ENCODE measurements at places on chromosomes 11 and 22.

GRCh38 chr11:20156280-20156875 lies 3.9 kb downstream of the DBX1 start:
- no peak for DNase-seq

DNA sequence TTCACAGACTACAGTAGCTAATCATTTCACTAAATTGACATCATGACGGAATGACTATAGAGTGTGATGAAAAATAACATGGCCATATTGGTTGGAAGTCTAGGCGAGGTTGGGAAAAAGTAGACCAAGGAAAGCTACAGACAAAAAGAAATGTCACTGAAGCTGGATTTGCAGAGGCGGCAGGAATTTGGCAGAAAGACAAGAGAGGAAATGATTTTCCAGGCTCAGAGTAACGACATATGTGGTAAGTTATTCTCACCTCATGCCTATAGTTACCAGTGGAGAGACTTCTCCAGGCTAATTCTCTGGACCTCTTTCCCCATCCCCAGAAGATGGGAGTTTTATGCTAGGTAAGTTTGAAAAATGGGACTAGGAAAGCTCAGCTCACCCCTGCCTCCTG lies 1005.8 kb upstream of the CCDC90B start:
- DNase-seq: no peak

- DNase-seq: peak; percentile 51
Observed at GRCh38 chr11:38791346-38791961, 2193.4 kb upstream of the RAG2 start.

GRCh38 chr11:126494831-126495230 lies 139.3 kb downstream of the ST3GAL4 start:
- no peak for DNase-seq

- DNase-seq: no peak
Observed at GRCh38 chr22:46931414-46931813, 169.0 kb downstream of the TBC1D22A start.

DNA sequence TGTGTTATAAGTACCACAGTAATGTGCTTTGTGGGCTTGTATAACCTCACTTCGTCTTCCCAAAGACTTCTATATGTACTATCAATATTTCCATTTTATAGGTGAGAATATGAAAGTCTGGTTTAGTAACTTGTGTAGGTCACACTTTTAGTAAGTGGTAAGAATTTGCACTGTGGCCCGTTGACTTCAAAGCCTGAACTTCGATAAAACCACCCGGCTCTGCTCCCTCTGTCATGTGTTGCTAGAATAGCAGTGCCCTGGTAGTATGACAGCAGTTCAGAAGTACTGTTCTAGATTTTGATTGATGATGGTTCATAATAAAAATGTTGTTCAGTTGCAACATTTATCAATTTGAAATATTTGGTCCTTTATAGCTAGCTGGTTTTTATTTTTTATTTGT lies 110.2 kb upstream of the SORL1-AS1 start:
- no peak for DNase-seq

GRCh38 chr22:30411780-30412179 lies 13.8 kb upstream of the MTFP1 start:
- DNase-seq: no peak

DNA sequence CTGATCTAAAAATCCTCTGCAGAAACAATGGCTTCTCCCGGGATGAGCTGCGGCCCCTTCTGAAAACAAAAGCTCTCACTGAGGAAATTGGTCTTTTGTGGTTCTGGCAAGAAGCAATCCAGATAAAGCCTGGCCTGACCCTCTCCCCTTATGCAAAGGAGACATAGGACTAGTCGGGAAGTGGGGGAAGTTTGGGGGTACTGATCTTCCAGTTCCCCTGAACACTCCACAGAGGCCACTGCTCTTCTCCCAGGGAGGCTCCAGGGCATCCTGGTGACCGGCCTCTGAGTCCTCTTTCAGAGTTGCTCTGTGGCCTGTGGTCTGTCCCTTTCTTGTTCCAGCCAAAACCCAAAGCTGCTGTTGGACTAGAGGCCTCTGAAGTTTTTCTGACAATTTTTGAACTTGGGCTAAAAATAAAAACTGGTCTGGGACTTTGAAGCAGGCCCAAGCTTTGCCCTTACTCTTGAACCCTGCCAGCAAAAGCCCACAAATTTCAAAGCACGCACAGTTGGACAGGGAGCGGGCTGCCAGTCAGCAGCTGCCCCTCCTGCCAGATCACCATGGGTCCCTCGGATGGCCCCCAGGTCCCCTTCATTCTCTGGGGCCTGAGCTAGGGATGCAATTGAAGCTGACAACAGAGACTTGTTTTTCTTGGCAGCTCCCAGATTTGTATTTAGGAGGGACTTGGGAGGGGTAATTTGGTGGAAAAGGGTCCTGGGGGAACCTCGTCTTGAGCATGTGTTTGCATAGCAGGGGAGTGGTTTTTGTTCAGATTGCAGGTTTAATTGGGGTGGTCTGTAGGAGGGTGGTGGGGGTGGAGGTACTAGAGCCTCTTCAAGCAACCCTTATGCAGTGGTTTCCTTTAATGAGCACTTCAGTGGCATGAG lies 381.6 kb upstream of the CADM1 start:
- no peak for DNase-seq

- no peak for DNase-seq
Observed at GRCh38 chr22:49617866-49618676, 209.6 kb downstream of the BRD1 start.

DNA sequence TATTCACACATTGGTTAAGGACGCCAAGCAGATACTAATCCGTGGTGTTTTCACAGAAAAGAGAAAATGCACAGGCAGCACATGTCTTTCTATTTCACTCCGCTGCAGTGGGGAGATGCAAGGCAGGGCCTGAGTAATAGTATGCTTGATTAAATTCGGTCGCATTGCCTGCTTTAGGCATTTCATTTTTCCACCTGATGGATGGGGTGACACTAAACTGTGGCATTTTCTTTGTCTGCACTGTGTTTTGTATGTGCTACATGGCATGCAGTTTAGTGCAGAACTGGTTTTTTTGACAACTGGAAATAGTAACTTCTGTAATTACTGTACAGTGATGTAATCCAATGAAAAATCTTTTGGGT lies 94.9 kb downstream of the SLC17A6 start:
- DNase-seq: peak; percentile 10

DNA sequence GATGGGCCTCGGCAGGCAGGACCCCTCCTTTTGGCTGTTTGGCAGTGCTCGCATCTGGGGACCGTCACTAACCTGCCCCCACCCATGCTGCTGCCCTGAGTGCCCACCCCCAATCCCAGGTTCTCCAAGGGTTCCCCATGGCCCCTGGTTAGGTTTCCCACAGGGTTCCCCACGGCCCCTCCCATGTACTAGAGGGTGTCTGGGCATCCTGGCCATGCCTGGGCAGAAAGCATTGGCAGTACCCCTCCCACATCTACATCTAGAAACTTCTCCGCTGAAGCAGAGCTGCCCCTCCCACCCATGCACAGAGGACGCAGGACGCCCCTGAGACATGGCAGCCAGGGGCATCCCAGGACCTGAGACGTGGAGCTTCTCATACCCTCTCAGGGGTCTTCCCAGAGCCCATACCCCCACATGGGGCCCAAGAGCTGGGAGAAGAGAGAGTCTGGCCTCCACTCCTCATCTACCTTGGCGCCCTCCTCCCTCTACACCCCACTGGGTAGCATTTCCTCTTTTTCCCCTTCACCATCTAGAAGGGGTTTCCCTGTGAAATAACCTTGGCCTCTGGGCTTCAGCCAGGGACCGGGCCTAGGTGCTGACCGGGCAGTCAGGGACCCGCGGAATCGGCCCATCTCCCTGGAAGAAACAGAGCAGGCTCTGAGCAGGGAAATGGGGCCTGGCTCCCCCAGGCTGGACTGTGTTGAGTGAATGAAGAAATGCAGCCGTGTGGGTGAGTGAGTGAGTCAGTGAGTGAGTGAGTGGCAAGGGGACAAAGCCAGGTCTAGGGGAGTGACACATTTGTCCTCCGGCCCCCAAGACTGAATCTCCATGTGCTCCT lies 987.3 kb downstream of the BRD1 start:
- no peak for DNase-seq

DNA sequence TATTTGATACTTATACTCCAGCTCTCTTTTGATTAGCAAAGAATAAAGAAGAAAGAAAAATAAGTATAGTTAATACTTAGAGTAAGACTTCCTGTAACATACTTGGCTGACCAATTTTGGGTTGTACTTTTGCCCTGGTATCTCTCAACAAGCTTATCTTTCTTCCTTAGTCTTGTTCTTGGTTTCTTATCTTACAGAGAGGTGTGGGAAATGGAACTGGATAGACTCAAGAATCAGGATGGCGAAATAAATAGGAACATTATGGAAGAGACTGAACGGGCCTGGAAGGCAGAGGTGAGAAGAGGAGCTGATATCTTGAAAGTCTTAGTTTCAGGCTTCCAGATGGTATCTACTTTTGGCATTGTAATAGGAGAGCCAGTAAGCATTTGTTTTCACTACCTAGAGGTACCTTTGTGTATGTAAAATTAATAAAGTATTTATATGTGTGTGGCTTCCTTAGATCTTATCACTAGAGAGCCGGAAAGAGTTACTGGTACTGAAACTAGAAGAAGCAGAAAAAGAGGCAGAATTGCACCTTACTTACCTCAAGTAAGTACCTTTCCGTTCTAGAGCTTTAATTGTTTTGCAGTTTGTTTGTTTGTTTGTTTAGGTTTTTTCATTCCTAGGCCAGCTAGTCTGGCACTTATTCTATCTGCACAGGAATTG lies 11.3 kb upstream of the BACE1-AS start:
- DNase-seq: no peak

GRCh38 chr22:30559889-30560288 lies 13.3 kb upstream of the SEC14L6 start:
- no peak for DNase-seq

DNA sequence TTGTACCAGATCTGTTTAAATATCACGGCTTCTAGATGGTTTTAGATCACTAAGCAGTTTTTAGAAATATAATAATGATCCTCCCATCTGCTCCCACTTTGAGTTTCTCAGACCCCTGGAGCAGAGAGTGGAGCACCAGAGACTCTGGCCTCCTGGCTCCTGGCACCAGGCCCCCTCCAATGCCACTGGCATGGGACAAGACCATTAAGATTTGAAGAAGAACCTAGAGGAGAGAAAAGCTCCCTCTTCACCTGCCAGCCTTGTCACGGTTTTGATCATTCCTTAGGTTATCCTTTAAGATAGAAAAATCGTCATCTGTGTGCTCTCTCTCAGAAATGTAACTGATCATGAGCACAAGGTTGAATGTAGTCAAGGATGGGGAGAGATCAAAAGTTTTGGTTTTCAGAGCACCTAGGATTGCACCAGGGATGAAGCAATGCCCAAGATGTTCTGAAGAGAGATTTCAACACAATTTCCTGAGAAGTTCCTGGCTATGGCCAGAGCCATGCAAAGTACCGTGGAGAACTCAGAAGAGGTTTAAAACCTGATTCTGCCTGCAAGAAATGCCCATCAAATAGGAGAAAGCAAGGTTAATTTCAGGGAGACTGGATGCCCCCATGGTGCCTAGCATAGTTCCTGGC lies 22.2 kb downstream of the IL10RA start:
- DNase-seq: no peak

GRCh38 chr22:32811788-32812545 lies 10.5 kb downstream of the TIMP3 start:
- no peak for DNase-seq

DNA sequence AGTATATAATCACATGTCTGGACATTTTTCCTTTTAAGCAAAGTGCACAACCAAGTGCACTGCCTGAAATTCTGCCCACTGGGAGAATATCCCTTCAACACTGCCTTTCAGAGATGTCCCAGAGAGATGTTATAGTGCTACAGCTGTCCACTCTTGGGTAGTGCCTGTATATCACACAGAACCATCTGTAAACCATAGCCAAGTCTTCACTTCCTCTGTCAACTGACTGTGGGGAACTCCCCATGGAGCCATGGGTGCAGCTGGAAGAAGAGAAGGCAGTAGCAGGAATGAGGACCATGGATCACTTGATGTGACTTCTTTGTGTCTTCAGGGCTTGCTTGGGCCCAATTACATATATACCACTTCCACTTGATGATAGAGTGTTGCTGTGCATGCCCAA lies 44.6 kb upstream of the LIN7C start:
- DNase-seq: no peak

DNA sequence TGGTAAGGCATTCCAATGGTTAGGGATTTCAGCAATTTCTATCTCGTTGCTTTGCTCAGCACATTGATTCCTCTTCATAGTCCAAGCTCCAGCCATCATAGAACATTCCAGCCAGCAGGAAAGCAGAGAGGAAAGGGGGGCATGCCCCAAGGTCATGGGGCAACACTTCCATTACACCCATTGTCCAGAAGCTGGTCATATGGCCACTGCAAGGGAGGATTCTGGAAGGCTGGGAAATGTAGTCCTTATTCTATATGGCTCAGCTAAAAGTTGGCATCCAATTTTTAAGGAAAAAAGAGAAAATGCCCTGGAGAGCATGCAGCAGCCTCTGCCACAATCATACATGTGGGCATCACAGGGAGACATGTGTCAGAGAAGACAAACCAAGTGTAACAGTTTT lies 47.1 kb upstream of the RCN1 start:
- DNase-seq: no peak

DNA sequence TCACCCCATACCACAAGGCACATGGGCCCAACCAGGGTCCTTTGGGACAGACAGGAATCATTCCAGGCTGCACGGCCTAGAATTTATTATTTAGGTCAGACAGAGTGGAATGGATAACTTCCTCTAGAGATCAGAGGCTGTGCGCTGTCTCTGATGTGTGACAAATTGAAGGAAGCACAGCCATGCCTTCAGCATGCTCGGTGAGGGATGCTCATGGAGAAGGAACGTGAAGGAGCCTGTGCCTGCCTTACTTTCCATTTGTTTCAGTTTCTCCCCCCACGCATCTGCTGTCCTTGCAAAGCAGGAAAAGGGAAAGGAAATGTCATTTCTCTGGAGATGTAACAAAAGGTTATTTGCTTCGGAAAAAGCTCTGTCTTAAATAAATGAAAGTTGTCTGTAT lies 644.1 kb downstream of the OPCML start:
- no peak for DNase-seq

DNA sequence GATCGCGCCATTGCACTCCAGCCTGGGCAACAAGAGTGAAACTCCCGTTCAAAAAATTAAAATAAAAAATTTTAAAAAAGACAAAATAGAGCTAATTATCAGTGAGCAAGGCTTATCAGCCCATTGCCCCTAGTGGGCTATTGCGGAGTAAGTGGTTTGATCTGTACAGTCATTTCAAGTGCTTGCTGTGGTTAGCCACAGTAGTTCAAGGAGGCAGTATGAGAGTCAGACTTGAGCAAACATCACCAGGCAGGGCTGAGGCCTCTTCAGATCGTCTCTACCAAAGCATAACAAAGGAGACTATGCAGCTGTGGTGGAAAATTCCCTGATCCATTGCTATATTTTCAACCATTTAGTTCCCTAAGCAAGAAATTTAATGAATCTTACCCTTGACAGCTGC lies 4.3 kb upstream of the SBF2 start:
- DNase-seq: peak; percentile 78

DNA sequence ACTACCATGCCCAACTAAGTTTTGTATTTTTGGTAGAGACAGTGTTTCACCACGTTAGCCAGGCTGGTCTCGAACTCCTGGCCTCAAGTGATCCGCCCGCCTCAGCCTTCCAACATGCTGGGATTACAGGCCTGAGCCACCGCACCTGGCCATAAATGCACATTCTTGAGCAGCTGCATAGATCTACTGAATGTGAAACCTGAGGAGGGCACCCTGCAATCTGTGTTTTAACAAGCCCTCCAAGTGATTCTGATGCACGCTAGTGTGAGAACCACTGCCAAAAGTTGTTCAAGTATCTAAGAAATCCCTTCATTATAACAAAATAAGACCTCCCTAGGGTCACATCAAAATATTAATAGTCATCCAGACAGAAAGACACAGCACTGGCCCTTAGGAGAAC lies 89.3 kb downstream of the RDX start:
- DNase-seq: no peak

GRCh38 chr11:126336138-126336541 lies 19.3 kb upstream of the ST3GAL4 start:
- no peak for DNase-seq

Measured in AG08396 (cell line).